Activated T-cell treated with anti-CD3 and anti-CD28 coated beads, Interleukin-2, amount 50 U/mL, for 72 hours (primary cell): ENCODE measurements at places on chromosomes 7 and 10.

DNA sequence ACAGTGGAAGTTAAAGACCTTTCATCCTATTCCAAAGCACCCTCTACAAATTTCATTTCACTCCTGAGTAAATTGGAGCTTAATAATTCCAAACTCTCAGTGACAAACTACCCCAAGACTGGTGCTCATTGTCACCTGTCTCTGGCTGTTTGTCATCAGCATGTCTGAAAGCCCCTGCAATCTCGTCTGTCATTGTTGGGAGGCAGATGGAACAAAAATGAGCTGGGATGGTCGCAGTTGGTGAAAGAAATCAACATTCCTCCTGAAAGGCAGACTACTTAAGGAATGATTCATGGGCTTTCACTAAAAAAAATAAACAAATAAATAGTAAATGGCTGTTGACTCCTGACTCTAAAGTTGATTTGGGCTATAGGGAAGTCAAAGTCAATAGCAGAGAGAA is 69.7 kb upstream of the PALS2 start:
- no peak overlapping the region for H3K27ac ChIP-seq
- no peaks in the 10 kb centered on the region for H3K4me1 ChIP-seq
- H3K4me3 ChIP-seq, result no peak overlapping the region
- H3K27me3 ChIP-seq, result no peaks in the 10 kb centered on the region
- no peak for DNase-seq

DNA sequence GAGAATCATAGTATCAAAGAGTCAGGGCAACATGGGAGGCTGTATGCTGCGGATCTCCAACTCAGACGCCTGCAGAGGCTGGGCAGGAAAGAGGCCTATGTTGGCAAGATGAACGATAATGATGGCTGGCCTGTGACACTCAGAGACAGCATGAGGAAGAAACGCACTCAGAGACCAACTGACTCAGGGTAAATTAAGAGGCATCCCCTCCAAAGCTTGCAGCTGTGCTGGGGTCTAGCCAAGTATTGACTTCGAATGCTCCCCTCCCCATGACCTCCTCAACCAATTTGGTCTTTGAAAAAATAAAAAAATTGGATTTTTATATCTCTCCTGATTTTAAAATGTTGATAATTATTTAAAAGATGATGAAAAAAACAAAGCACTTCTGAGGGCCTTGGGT is 718.9 kb downstream of the GRID1 start:
- no peaks in the 10 kb centered on the region for H3K36me3 ChIP-seq
- no peak overlapping the region for H3K27ac ChIP-seq
- DNase-seq, result no peak
- H3K4me3 ChIP-seq, result no peak overlapping the region
- no peaks in the 10 kb centered on the region for H3K27me3 ChIP-seq

DNA sequence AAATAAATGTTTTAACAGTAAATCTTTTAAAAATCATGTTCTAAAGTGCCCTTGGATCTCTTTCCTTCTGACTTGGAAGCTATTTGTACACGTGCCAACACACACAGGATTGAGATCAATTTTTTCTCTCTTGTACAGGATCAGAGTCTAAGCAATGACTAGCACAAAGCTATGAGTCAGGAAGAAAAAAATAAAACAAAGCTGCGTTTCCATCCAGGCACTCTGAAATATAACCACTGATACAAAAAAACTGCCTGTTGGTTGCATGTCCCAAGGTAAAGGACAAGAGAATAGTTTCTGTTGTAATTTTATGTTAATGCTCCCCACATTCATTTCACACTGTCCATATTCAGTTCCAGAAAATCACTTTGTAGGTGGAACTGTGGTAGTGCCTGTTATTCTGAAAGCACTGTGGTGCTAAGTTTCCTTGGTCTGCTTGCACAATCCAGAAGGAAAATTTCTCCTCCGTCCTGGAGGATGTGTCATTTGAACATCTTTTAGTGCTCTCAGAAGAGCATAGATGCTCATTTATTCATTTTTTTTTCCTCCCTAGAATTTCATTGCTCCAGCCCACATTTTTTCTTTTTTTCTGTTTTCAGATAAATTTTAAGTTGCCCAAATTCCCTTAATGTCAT is 113.4 kb downstream of the PLXDC2 start:
- H3K27me3 ChIP-seq, result no peaks in the 10 kb centered on the region
- H3K4me1 ChIP-seq, result no peaks in the 10 kb centered on the region
- no peaks in the 10 kb centered on the region for H3K36me3 ChIP-seq
- no peak overlapping the region for H3K27ac ChIP-seq
- no peak overlapping the region for H3K4me3 ChIP-seq

- no peak overlapping the region for H3K4me3 ChIP-seq
- DNase-seq, result no peak
- H3K36me3 ChIP-seq, result no peaks in the 10 kb centered on the region
- H3K27ac ChIP-seq, result peak overlapping the region; percentile 32
Measured at GRCh38 chr10:73867871-73868631, 6.3 kb downstream of the CAMK2G start.

DNA sequence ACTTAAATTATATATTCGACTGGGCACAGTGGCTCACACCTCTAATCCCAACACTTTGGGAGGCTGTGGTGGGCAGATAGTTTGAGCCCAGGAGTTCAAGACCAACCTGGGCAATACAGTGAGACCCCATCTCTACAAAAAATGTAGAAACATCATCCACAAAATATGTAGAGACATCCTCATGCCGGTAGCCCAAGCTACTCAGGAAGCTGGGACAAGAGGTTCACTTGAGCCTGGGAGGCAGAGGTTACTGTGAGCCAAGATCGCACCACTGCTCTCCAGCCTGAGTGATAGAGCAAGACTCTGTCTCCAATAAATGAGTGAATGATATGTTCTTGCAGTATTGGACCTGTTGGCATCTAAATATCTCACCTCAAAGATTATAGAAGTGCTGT is 22.6 kb upstream of the TNS3 start:
- DNase-seq, result no peak
- peaks cover 9% of the 10 kb centered on the region for H3K27me3 ChIP-seq
- no peak overlapping the region for H3K27ac ChIP-seq
- no peak overlapping the region for H3K4me3 ChIP-seq
- H3K36me3 ChIP-seq, result no peaks in the 10 kb centered on the region
